Cardiac muscle cell (in vitro differentiated cells and primary cell): ENCODE measurements at places on chromosomes 12 and 14. TPM values are rescaled to one million over a fixed set of nuclear protein-coding genes. Genes with fewer than 3 reads are reported as not detected.

Gene PYM1
- polyA plus RNA-seq, result 63.2 and 82.9 TPM in 2 replicates

GRCh38 chr12:94187361-94187760 lies 39.0 kb downstream of the PLXNC1 start:
- no peak for DNase-seq
- H3K27ac ChIP-seq, result no peak overlapping the region
- no peaks in the 10 kb centered on the region for H3K27me3 ChIP-seq
- no peak overlapping the region for H3K4me3 ChIP-seq
- no peaks in the 10 kb centered on the region for H3K4me1 ChIP-seq
- H3K36me3 ChIP-seq, result no peaks in the 10 kb centered on the region

- DNase-seq, result no peak
- no peaks in the 10 kb centered on the region for H3K27me3 ChIP-seq
- no peaks in the 10 kb centered on the region for H3K36me3 ChIP-seq
- no peaks in the 10 kb centered on the region for H3K4me1 ChIP-seq
- no peak overlapping the region for H3K4me3 ChIP-seq
- no peak overlapping the region for H3K27ac ChIP-seq
Measured at GRCh38 chr12:77601069-77601468, 229.6 kb upstream of the NAV3 start.

- H3K27ac ChIP-seq, result no peak overlapping the region
- no peaks in the 10 kb centered on the region for H3K27me3 ChIP-seq
- peak overlapping the region; percentile 14 for H3K4me3 ChIP-seq
- no peaks in the 10 kb centered on the region for H3K36me3 ChIP-seq
Measured at GRCh38 chr12:108768591-108769500, 37.5 kb upstream of the CORO1C start.

DNA sequence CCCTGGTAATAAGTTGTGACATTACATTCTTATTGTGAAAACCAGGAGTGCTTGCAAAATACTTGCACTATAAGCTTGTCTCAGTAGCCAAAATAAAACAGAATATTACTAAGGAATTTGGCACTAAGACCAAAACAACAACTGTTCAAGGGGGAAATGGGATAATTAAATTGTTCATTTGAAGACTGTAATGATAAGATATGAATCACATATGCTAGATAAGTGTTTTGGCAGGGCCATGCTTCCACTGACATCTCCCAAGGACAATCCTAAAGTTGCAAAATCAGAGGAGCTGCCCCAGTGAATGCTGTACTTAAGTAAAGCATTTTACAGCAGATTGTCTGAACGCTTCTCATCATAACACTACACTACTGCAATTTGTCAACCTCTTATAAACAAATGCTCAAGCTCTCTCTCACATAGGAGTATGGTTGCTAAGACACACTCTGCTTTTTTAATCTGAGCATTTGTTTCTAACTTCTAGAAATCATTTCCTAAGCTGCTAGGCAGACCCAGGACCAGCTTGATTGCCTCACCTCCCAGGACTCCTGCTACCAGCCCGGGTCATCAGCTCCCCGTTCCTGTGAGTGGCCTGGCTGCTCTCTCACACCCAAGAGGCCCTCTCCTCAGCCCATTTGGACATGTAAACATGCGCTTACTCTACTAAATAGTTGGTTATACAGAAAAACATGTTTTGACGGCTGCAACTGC lies 191.5 kb downstream of the PAX9 start:
- DNase-seq, result no peak
- no peak overlapping the region for H3K4me3 ChIP-seq
- H3K27ac ChIP-seq, result no peak overlapping the region
- no peaks in the 10 kb centered on the region for H3K36me3 ChIP-seq
- no peaks in the 10 kb centered on the region for H3K4me1 ChIP-seq
